ENCODE measurements at places on chromosomes 4 and X. TPM values are rescaled to one million over a fixed set of nuclear protein-coding genes. Genes with fewer than 3 reads are reported as not detected.

PF4V1 gene
- polyA plus RNA-seq: not detected

GNRHR gene
- not detected for polyA plus RNA-seq

MMRN1 gene
- 1.6 TPM for polyA plus RNA-seq

CXCL1 gene
- not detected for polyA plus RNA-seq

ELF4 gene
- polyA plus RNA-seq: 18.6 TPM

TSPAN7 gene
- 0.92 TPM for polyA plus RNA-seq

AFM gene
- polyA plus RNA-seq: not detected

MAGEB10 gene
- not detected for polyA plus RNA-seq

CPE gene
- polyA plus RNA-seq: not detected

CXCL11 gene
- not detected for polyA plus RNA-seq

MTMR8 gene
- 7.2 TPM for polyA plus RNA-seq

FMR1NB gene
- not detected for polyA plus RNA-seq

HTN3 gene
- polyA plus RNA-seq: not detected

JAKMIP1 gene
- 2.5 TPM for polyA plus RNA-seq

CBR4 gene
- polyA plus RNA-seq: 3.1 TPM

CT45A2 gene
- polyA plus RNA-seq: not detected

ZDHHC15 gene
- polyA plus RNA-seq: 0.37 TPM

ZXDA gene
- polyA plus RNA-seq: 3.3 TPM

REELD1 gene
- polyA plus RNA-seq: not detected
